Body of pancreas (tissue), 4 donors: ENCODE measurements at places on chromosomes 11 and 22. TPM values are rescaled to one million over a fixed set of nuclear protein-coding genes. Genes with fewer than 3 reads are reported as not detected.

DNA sequence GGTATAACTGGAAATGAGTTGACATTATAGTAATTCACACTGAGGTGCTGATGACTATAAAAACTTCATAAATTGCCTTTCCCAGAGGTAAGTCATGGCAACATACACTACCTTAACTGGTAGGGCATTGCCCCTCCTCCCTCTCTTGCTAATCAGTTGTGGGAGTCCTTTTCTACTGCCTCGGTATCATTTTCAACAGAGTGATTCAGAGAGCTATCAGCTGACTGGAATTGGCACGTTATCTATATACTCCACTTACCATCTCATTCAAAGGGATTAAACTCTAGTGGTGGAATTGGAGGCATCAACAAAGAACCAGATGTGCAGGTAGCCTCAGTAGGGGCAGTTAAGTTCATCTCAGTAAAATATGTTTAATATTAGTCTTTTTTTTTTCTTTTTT is 8.0 kb upstream of the NUP160 start:
- no peak for DNase-seq
- no peak overlapping the region for H3K4me3 ChIP-seq
- H3K36me3 ChIP-seq, result no peaks in the 10 kb centered on the region
- no peaks in the 10 kb centered on the region for H3K27me3 ChIP-seq
- no peak overlapping the region for H3K27ac ChIP-seq

DNA sequence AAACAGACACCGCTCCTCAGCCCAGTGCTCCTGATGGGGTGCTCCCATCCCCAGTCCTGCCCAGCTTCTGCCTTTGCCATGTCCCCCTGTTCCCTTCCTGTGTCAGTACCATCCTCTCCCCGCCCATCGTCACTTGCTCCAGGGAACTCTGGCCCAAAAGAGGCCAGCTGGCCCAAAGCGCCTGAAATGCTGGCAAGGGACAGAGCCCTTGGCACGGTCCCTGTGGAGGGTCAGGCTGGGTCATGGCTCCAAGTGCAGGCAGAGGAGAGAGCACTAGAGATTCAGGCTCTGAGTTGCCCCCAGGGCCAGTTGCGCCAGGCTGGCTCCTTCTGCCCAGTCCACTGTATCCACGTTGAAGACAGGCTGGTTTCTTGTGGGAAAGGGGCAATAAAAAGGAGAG is 8.4 kb upstream of the HDHD5 start:
- no peaks in the 10 kb centered on the region for H3K36me3 ChIP-seq
- DNase-seq, result peak; percentile 49
- H3K27me3 ChIP-seq, result no peaks in the 10 kb centered on the region
- no peak overlapping the region for H3K27ac ChIP-seq
- no peak overlapping the region for H3K4me3 ChIP-seq

DNA sequence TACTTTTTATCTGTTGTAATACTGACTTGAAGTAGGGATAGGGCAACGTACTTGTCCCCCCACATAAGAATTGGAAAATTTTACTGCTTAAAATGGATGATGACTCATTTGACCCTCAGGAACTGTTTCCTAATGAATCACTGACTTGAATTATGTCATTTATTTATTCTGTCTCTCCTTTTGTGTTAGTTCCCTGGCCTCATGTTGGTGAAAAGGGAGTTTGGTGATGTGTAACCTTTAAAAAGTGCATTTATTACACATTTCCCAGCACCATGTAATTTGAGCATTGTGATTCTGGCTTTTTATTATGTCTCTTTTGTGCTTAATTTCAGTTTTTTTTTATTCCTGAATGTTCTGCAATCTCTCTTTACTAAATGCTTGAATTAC is 20.3 kb upstream of the PGM2L1 start:
- H3K27me3 ChIP-seq, result no peaks in the 10 kb centered on the region
- H3K4me1 ChIP-seq, result peaks cover 12% of the 10 kb centered on the region
- no peak overlapping the region for H3K4me3 ChIP-seq

DNA sequence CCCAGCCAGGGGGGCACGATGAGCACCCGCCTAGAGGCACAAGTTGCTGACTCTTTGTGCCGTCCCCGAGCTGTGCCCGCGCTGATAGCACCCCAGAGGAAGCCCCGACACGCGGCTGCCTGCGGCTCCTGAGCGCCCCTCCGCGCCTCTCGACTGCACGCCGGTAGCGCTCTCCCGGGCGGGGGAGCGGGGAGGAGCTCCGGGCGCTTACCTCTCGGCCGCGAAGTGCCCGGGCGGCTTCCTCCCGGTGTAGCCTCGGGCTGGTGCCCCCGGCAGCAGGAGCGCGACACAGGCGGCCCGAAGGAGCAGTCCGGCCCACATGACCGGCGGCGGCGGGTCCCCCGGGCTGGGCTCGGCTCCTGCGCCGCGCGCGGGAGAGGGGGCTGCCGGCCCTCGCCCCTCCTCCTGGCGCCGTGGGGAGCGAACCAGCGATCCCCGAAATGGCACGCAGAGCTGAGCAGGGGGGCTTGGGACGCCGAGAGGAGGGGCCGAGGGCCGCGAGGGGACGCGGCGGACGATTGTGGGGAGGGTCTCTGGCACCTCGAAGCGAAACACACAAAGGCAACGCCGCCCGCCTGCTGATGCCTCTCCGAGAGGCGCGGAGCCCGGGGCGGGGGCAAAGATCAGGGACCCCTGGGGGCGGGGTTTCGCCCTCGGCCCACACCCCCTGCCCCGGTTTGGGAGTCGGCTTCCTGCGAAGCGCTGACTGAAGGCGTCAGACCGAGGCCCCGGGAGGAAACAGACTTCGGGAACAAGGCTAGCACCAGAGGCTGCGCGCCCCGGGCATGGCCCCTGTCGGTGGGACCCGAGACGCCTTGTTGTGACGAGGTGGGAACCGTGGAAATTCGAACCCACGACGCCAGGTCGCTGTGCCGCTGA is at the start of gene VWCE:
TSS of gene VWCE (minus strand) at position 600 of the 879 bp plus-strand sequence. CDS start at position 321, 279 bp downstream.
- peak; percentile 62 for DNase-seq
- peak within 1 kb of the TSS; percentile 17 for H3K27ac ChIP-seq
- peaks cover 5% of the 10 kb centered on the region for H3K27me3 ChIP-seq
- H3K4me3 ChIP-seq, result no peak within 1 kb of the TSS

DNA sequence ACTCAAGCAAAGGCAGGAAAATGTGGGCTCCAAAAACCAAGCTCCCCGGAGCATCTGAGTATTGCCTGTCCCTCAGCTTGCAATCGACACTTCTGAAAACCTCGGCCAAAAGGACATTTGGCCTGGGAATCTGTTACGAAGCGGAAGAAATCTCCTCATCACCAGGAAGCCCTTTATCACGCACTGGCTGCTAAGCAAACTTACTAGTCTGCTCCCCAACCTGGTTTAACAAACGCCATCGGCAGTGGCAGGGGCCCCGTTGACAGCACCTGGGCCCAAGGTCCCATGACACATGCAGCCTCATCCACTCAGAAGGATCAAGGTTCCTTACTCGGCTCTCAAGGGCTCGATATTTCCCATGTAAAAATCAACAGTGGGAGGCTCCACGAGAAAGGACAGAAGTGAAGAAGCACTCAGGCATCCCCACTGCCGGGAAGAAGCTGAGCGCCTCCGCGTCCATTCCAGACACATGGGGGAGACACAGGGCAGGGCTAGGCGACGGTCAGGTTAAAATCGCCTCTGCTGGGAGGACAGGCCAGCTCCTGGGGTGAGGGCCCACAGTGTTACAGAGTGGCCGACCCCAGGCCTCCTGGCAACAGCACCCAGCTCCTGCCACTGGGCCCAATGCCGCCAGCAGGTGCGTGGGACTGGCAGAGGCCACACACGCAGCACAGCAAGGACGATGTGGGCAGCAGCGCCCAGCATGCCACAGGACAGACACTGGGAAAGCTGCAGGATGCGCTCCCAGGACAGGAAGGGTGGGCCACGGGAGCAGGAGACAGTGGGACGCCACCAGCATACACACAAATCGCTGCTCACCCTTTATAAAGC is 27.1 kb downstream of the BRD1 start:
- no peaks in the 10 kb centered on the region for H3K27me3 ChIP-seq
- H3K4me3 ChIP-seq, result no peak overlapping the region
- H3K4me1 ChIP-seq, result peaks cover 13% of the 10 kb centered on the region
- peaks cover 23% of the 10 kb centered on the region for H3K36me3 ChIP-seq
- H3K27ac ChIP-seq, result no peak overlapping the region

OR51I1 gene
- total RNA-seq, result not detected

FOLR3 gene
- total RNA-seq, result not detected

MMP11 gene
- total RNA-seq, result 1.0 TPM
